ENCODE measurements at places on chromosomes 11 and 22.

DNA sequence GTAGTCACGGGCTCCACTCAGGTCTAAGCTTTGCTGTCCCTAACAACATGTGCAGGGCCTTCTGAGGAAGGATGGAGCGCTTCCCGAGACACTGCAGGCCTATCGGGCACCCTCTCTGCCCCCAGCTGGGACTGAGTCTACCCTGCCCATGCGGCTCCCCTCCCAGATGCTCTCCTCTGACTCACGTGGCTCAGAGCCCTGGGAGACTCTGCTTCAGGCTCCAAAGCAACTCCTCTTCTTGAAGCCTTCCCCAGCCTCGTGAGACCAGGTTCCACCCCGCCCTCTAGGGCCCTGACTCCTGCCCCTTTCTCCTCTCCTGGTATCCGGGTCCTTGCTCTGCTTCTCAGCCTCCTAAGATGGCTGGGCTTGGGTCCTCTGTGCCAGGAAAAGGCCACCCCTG, 28.4 kb upstream of the ARFGAP3 start:
- DNase-seq, result no peak

DNA sequence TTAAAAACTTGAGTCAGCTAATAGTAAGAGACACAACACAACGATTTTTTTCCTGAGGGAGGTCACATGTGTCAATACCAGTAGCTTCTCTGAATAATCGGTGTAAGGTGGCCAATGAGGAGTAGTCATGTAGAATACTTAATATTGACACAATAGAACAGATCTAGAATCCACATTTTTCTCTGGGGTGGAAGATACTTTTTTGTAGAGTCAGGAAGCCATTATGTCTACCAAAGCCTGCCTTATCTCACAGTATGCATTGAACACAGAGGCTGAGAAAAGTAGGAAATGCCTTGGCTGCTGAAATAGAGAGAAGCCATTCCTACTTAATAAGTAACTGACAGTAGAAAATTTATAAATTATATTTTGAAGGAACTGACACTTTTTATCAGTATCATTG, 725.0 kb downstream of the METTL15 start:
- DNase-seq, result no peak

DNA sequence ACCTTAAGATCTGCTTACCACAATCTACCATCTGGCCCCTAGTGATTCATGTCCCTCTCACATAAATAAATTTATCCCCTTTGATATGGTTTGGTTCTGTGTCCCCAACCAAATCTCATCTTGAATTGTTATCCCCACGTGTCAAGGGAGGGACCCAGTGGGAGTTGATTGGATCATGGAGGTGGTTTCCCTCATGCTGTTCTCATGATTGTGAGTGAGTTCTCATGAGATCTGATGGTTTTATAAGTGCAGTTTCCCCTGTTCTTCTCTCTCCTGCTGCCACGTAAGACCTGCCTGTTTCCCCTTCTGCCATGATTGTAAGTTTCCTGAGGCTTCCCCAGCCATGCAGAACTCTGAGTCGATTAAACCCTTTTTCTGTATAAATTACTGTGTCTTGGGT, 37.2 kb downstream of the OR2AG2 start:
- DNase-seq, result no peak

DNA sequence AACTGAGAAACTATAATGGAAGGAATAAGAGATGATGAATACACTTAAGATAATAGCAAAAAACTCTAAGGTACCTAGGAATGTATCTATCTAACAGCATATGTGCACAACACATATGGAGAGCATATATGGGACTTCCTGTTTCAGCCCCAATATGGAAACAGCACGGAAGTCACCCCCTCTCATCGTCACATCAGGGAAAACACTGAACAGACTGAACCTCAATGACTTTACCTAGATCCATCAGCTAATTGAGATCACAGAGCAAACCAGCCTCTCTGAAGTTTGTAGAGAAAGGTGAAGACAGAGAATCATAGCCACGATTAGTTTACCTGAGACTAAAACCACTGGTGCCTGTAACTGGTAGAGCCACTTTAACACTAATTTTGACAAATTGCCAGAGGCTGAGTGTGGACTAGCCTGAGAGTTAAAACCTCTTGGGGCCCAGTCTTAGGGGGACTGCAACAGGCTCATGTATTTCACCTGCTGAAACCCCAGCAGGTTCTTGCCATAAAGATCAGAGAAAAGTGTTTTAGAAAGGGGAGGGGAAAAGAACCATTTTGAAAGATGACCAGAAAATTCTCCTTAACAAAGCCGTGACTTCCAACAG, 722.6 kb downstream of the TBC1D22A start:
- DNase-seq, result no peak

DNA sequence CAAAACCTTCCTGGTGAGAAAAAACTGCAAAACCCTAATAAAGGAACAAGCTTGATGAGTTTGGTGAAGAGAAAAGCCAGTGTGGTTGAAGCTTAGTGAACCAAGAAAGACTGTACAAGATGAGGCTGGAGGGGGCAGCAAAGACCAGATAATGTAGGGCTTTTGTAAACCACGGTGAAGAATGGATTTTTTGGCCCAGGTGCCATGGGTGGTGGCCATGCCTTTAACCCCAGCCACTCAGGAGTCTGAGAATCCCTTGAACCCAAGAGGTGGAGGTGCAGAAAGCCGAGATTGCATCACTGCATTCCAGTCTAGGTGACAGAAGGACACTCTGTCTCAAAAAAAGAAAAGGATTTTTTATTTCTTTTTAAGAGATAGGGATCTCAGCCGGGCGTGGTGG, 5.0 kb upstream of the ZDHHC5 start:
- DNase-seq, result no peak

DNA sequence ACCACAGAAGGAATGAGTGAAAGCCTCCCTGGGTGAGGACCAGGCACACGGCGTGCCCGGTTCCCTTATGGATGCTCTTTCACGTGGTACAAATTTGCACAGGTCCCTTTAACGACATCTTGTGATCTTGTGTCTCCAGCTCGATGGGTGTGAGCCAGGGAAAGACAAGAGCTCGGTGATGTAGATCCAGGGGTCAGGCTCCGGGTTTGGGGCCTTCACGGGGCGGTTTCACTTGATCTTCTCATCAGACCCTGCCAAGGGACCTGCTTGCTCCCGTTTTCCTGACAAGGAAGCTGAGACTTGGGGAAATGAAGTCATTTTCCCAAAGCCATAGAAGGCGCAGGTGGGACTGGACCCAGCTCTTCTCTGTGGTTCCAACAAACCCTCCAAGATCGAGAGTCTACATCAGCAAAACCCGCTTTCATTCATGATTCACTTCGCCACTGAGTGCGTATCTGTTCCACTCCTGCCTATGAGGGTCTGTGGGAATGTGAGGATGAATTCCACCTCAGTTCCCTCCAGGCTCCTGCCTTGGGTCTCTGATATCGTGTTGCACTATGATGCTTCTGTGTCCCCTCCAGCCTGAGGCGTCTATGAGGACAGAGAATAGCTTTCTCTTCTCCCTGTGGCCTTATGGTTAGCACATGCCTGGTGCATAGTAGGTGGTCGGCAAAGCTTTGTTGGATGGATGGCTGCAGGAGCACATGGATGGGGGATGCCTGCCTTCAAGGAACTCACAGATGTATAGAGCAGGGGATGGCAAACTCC, 45.0 kb upstream of the ANO1 start:
- DNase-seq, result no peak

GRCh38 chr22:43053176-43053575, 36.0 kb downstream of the TTLL1 start:
- DNase-seq, result no peak

DNA sequence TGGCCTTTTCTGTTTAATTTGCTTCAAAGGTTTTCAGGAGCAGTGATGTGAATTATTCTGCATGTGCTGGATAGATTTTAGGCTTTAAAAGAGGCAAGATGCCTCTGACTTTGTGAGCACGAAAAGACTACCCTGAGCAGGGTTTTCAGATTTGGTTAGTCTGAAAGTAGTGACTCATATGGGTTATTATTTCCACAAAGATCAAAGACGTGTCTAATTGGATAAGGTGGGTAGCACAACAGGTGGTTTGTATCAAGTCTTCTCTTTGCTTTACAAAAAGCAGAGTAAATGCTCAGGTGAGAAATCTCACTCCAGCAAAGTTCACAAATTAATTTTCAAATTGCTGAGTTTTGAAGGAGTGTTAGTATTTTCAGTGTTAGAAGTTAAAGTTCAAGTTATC, 37.6 kb upstream of the DBX1 start:
- no peak for DNase-seq

DNA sequence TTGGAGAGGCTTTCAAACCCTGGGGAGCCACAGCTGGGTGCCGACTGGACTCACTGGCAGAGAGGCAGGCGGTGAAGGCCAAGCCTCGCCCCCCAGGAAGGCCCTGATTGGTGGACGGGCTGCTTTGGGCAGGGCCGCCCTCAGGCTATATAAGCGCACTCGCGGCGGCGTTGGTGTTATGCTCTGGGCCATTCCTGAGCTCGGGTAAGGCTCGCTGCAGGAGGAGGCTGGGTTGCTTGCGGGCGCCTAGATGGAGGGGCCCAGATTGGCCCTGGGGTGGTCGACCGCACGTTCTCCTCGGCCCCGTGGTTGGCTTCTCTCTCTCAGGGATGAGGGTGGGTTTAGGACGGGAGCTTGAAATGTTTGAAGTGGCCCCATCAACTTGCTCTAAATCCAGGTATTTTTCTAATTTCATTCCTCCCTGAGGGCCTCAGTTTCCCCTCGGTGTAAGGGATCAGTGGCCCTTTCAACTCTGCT, at the start of gene SPDYC:
TSS of gene SPDYC (plus strand) at position 176 of the 477 bp plus-strand sequence. CDS start 1,125 bp downstream, outside the sequence.
- DNase-seq, result no peak

- DNase-seq, result no peak
Observed at GRCh38 chr11:65003282-65003681, 6.5 kb upstream of the BATF2 start.

DNA sequence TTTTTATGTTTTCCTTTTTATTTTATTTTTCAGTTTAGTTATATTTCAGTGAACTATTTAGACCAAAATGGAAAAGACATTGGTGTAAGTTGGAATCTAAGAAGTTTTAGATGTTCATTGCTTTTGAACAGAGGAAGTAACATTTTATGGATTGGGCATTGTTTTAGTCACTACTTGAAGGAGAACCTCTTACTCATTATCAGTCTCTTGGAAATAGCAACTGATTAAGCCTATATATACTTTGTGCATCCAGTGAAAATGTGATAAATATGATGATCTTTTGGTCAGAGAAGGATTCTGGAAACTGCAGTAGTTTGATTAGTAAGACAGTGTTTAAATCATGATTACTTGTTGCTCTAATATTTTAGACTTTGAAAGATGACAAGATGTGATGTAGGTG, 14.4 kb downstream of the ARHGEF12 start:
- DNase-seq, result no peak

DNA sequence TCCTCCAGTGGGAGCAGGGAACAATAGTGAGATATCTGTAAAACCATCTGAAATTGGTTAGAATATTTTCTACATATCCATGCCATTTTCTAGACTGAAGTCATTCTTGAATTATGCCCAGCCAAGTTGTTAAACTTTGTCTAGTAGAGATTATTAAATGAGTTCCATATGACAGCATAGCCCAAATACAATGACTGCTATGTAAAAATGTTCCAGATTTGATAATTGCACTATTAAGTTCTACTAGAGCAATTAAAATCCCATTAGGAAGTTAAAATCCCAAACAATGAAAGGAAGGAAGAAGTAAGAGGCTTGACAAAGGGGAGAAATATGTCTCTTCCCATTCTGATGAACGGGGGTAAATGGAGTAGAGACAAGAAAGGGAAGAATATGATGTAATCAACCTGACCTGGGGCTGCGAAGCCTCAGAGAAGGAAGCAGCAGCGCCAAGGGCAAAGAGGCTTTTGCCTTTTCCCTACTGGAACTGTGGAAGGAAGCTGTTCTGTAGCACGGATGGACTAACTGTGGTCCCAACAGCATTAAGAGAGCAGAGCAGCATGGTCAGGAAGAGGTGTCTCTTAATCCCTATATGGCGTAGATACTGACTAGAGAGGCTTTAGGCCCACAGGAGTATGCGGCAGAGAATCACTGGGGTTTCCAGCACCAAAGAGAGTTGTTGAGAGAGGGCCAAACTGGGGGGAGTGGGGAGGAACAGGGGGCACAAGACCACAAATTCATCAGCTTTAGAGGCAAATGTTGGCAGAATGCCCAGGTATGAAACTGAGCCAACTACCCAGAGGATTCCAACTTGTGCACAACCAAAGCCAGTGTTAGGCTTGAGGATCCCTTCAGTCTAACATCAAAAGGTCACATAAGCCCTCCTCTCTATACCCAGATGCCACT, 26.7 kb downstream of the RRP8 start:
- no peak for DNase-seq

DNA sequence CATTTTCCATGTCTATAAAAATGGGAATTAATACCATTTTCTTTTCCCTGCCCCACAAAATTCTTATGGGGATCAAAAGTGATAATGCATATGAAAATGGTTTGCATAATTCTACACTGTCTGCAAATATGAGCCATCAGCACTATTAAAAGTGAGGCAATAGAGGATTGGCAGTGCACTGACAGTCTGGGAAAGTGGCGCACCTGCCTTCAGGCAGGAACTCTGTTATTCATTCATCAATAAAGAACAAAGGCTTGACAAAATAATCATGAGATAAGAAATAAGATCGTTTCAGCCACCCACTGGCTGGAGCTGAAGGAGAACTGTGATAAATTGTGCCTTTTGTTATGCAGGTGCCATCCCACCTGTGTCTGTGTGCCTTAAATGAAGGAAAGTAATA, 49.5 kb downstream of the ARFGAP2 start:
- no peak for DNase-seq

- DNase-seq, result no peak
Observed at GRCh38 chr11:18352581-18352980, 30.2 kb downstream of the GTF2H1 start.

DNA sequence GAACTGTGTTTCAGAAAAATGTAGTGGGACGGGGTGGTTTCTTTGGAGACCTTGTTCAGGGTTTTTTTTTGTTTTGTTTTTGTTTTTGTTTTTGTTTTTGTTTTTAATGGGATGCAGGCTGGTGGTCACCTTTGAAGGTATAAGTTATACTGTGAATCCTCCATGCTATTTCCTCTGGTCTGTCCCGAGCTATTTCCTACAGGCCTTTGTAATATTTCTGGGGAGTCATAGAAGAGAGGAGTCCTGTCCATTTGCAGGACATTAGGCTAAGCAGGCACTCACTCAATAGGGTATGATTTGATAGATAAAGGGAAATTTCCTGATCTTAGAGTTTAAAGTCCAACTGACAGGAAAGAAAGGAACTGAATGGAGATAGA, 78.0 kb downstream of the TRAF6 start:
- DNase-seq, result no peak

- no peak for DNase-seq
Observed at GRCh38 chr11:36147491-36147890, 141.7 kb downstream of the COMMD9 start.

Data from stimulated activated CD8-positive, alpha-beta memory T cell treated with anti-CD3 and anti-CD28 coated beads, Interleukin-2, amount 100 ng/mL, for 48 hours (primary cell).